ENCODE measurements at places on chromosomes 6 and 20. TPM values are rescaled to one million over a fixed set of nuclear protein-coding genes. Genes with fewer than 3 reads are reported as not detected.
A peak's percentile ranks its signal among the peaks of the same experiment; 100 is the strongest.

Gene RAET1G
- 1.6 TPM for total RNA-seq

GRCh38 chr6:52725535-52726192, 37.6 kb downstream of the GSTA2 start:
- DNase-seq: no peak

Gene PPIL6
- not detected for total RNA-seq

DNA sequence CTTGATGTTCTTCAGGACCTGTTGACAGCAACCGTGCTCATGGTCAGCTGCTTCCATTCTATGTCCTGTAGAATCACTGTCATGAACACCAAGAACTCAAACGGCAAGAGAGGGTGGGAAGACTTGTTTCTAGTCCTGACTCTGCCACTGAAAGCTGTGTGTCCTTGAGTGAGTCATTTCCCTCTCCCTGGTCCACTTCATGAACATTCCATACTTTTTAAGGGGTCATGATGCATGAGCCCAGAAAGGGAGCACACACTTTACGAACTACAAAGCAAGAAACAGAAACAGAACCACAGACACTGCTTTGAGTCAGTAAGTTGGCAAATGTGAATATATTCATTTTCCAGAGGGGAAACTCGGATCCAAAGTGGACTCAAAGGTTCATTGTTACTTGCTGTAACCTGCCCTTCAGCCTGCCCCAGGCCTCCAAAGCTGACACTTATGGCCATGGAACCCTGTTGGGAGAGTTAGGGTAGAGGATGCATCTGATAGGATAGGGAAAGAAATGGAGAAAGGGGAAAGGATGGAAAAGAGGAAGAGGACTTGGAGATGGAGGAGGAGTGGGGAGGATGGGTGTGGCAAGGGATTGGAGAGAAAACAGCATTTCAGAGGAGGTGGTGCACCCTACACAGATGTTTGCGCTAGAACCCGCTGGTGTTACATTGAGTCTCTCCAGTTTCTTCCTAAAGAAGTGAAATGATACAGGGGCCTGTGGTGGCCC, 129.8 kb downstream of the FOXO3 start:
- peak; percentile 70 for DNase-seq

DNA sequence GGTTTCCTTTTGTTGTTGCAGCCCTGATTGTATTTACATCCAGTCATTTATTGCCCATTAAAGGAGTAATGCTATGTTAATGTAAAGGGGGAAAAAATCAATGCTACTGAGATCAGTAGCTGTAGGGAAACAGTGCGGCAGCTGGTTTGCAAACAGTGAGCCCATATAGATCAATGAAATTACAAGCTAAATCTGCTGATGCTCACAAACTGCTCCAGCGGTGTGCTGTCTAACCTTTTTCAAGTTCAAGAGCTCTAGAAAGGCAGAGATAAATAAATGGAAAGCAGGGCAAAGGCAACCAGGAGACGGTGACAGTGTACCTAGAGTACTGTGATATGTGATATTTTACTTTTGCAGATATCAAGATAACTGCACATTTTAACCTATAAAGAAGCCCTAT, 449.0 kb upstream of the MMS22L start:
- DNase-seq: no peak
